ENCODE measurements at places on chromosomes 16 and 17. TPM values are rescaled to one million over a fixed set of nuclear protein-coding genes. Genes with fewer than 3 reads are reported as not detected.

DNA sequence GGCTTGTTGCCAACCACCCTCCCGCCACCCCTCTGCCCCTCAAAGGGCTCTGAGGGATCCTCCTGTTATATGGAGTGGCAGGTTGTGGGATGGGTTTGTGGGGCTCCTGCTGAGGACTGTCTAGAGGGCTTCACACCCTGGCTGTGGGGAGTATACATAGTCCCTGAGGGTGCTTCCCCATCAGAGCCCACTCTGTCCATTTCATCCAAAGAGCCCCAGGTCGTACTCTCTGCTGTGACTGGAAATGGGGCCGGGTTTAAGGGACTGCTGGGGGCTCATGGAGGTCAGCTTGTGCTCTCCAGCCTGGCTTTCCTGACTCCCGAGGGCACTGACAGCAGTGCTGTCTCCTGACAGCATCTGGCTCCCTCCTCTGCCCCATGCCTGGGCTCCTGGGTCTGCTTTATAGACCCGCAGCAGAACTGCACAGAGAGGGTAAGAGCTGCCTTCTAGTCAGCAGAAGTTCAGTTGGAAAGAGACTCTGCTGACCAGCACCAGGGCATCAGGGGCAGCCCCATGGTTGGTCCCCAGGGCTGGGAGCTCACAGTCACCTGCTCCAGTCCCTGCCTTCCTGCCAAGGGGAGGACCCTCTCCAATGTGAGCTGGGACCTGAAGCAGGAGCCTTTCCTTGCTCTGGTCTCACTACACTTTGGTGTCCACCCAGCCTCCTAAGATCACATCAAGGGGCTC is 17.8 kb upstream of the TNS4 start:
- no peak overlapping the region for H3K27ac ChIP-seq
- H3K36me3 ChIP-seq: no peaks in the 10 kb centered on the region
- H3K27me3 ChIP-seq: no peaks in the 10 kb centered on the region
- no peak overlapping the region for H3K4me3 ChIP-seq

- H3K4me1 ChIP-seq: peaks cover 21% of the 10 kb centered on the region
- no peak overlapping the region for H3K27ac ChIP-seq
- no peaks in the 10 kb centered on the region for H3K27me3 ChIP-seq
- DNase-seq: no peak
- no peak overlapping the region for H3K4me3 ChIP-seq
These were observed 18.5 kb downstream of the RAP1GAP2 start for GRCh38 chr17:2814481-2815341.

- no peaks in the 10 kb centered on the region for H3K36me3 ChIP-seq
- H3K27ac ChIP-seq: no peak overlapping the region
- no peaks in the 10 kb centered on the region for H3K27me3 ChIP-seq
- no peak for DNase-seq
These were observed 12.7 kb upstream of the HASPIN start for GRCh38 chr17:3710951-3711383.

DNA sequence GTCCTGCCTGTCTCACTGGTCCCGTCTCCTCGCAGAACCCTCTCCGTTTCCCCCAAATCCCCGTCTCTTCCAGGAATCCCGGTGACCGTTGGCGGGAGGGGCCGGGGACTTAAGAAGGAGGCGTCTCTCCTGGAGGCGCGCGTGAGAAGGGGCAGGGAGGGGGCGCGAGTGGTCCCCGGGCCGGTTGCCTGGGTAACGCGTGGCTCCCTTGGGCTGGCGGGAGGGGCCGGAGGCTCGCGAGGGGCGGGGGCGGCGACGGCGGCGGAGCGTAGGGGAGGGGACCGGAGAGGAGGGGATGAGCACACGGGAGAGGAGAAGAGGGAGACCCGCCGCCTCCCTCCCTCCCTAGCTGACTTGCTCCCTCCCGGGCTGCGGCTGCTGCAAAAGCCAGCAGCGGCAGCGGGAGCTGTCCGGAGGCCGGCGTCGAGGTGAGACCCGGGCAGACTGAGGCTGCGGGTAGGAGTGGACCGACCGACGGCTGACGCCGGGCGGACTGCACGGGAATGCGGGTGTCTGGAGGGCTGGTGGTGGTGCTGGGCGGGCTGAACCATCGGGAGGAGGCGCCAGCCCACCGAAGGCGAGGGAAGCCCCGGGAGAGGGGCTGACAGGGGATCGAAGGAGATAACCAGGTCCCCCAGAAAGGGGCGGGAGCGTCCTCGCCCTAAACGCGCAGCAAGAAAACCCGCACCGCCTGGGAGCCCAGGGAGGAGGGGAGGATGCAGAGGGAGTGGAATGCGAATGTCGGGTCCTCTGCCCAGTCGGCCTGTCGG is at the start of gene PRRT2:
TSS of gene PRRT2 (plus strand) at position 298 of the 770 bp plus-strand sequence. CDS start 862 bp downstream, outside the sequence.
- no peaks in the 10 kb centered on the region for H3K36me3 ChIP-seq
- H3K4me1 ChIP-seq: peaks cover 52% of the 10 kb centered on the region
- peak within 1 kb of the TSS; percentile 83 for H3K4me3 ChIP-seq

GRCh38 chr16:8109510-8110369 is 480.6 kb downstream of the TMEM114 start:
- no peaks in the 10 kb centered on the region for H3K4me1 ChIP-seq
- no peak overlapping the region for H3K27ac ChIP-seq
- no peaks in the 10 kb centered on the region for H3K27me3 ChIP-seq
- DNase-seq: no peak

GRCh38 chr17:80955671-80956280 is 35.9 kb upstream of the CHMP6 start:
- H3K27ac ChIP-seq: no peak overlapping the region
- peaks cover 5% of the 10 kb centered on the region for H3K36me3 ChIP-seq
- H3K4me1 ChIP-seq: peaks cover 20% of the 10 kb centered on the region
- peak; percentile 67 for DNase-seq
- H3K4me3 ChIP-seq: no peak overlapping the region

DNA sequence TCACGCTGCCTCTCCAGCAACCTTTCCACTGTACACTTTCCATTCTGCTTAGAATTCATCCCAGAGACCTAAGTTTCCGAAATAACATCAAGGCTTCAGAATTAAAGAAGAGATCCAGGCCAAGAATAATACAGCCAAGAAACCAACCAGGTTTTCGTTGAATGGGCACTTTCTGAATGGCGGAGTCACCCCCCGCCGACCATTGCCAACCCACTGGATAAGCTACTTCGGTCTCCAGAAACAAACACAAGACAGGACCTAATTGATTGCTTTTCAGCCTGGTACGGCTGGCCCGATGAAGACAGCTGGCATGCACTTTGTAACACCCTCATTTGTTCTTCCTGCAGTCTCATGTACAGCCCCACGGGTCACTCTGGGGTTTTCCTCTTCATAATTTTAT is 308.1 kb upstream of the ZFHX3 start:
- peak; percentile 8 for DNase-seq
- no peak overlapping the region for H3K4me3 ChIP-seq
- no peak overlapping the region for H3K27ac ChIP-seq
- H3K36me3 ChIP-seq: no peaks in the 10 kb centered on the region
- H3K27me3 ChIP-seq: no peaks in the 10 kb centered on the region

GRCh38 chr17:49952209-49952911 is 16.6 kb upstream of the DLX4 start:
- H3K36me3 ChIP-seq: no peaks in the 10 kb centered on the region
- peaks cover 42% of the 10 kb centered on the region for H3K27me3 ChIP-seq
- H3K4me1 ChIP-seq: no peaks in the 10 kb centered on the region
- DNase-seq: peak; percentile 91
- no peak overlapping the region for H3K4me3 ChIP-seq

- H3K27me3 ChIP-seq: no peaks in the 10 kb centered on the region
- no peak overlapping the region for H3K4me3 ChIP-seq
- no peak overlapping the region for H3K27ac ChIP-seq
- no peaks in the 10 kb centered on the region for H3K36me3 ChIP-seq
These were observed 129.9 kb downstream of the PITPNC1 start for GRCh38 chr17:67506966-67507365.

GRCh38 chr17:35214631-35215273 is 20.6 kb upstream of the SLC35G3 start:
- no peaks in the 10 kb centered on the region for H3K36me3 ChIP-seq
- H3K27ac ChIP-seq: no peak overlapping the region
- H3K27me3 ChIP-seq: peaks cover 29% of the 10 kb centered on the region

DNA sequence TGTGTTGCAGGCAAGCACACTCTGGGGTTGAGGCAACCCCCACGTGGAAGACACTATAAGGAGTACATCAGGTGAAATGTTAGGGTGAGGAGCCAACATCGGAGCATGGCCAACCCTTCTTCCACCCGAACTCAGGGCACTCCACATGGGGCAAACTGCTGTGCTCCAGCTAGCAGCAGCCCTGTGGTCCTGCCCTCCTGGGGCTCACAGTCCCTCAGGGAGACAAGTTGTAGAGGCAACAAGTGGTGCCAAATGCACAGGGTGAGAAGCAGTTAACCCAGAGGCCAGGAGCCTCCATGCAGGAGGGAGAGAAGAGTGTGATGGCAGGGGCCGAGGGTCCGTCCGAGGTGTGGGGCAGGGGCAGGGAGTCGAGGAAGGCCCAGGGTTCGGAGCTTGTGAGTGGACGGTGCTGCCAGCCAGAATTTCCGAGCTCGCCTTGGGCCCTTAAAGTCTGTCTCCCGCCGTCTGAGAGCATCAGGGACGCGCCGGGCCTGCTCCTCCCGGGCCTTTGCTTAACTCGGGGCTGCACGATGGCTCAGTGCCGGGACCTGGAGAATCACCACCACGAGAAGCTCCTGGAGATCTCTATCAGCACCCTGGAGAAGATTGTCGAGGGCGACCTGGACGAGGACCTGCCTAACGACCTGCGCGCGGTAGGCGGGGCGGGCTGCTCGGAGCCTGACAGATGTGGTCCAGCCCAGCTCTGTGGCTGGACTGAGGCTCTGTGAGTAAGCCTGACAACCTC is 32.3 kb downstream of the ATPAF2 start:
- H3K27me3 ChIP-seq: no peaks in the 10 kb centered on the region
- no peaks in the 10 kb centered on the region for H3K36me3 ChIP-seq
- DNase-seq: peak; percentile 46
- no peak overlapping the region for H3K4me3 ChIP-seq

DNA sequence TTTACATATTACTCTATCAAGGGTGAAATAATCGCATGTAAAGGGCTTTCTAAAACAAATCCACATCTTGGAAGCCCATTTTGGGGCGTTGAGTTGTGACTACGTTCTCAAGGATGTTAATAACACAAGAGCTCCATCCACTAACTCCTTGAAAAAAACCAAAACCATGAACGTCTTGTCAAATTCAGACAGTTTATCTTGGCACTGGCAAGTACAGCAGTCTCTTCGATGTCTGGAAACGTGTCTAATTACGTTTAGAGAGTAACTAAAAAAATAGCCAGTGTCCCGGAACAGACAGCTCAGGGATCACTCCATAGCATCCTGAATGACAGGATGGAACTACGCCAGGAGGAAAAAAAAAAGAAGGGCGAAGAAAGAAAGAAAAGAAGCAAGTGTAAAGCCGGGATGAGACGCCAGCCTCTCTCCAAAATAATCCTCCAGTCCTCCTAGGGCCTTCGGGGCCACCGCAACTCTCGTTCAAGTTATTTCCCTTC is 954 bp downstream of the MYO1D start:
- peaks cover 35% of the 10 kb centered on the region for H3K27me3 ChIP-seq
- H3K4me3 ChIP-seq: peak overlapping the region; percentile 78
- H3K4me1 ChIP-seq: peaks cover 4% of the 10 kb centered on the region
- no peak for DNase-seq
- no peaks in the 10 kb centered on the region for H3K36me3 ChIP-seq

GRCh38 chr16:49615576-49615975 is 240.3 kb downstream of the ZNF423 start:
- H3K36me3 ChIP-seq: no peaks in the 10 kb centered on the region
- no peaks in the 10 kb centered on the region for H3K4me1 ChIP-seq
- no peak overlapping the region for H3K4me3 ChIP-seq
- H3K27ac ChIP-seq: no peak overlapping the region
- no peaks in the 10 kb centered on the region for H3K27me3 ChIP-seq

SYCE1L gene
- total RNA-seq: 4.2 TPM
